Esophagus muscularis mucosa (tissue), 4 donors: ENCODE measurements at places on chromosomes 7 and 10. TPM values are rescaled to one million over a fixed set of nuclear protein-coding genes. Genes with fewer than 3 reads are reported as not detected.

The CCDC172 gene
- not detected for total RNA-seq

The NXPH1 gene
- total RNA-seq, result not detected

The SPAM1 gene
- total RNA-seq, result not detected

GRCh38 chr7:36884910-36885309 is 160.6 kb upstream of the AOAH start:
- DNase-seq, result no peak

- DNase-seq, result no peak
These were observed 6.3 kb upstream of the LIPF start for GRCh38 chr10:88657901-88658300.

GRCh38 chr10:89164920-89165319 is 42.2 kb downstream of the CH25H start:
- DNase-seq, result no peak

DNA sequence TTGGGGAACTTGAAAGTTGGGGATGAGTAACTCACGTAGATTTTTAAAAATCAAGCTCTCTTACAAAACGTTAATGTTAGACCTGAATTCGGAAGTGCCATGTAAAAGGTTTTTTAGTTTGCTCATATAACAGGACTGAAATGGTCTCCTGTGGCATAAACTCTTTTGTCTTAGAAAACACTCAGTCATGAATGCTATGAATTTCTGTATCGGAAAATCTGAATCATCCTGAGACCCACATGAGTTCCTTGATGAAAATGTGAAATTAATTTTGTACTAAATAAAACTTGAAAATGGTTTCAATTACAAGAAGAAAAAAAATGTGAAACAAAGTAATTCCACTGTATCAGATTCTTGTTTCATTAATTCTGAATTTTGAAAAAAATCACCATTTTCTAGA is 134.8 kb upstream of the BMPER start:
- no peak for DNase-seq

DNA sequence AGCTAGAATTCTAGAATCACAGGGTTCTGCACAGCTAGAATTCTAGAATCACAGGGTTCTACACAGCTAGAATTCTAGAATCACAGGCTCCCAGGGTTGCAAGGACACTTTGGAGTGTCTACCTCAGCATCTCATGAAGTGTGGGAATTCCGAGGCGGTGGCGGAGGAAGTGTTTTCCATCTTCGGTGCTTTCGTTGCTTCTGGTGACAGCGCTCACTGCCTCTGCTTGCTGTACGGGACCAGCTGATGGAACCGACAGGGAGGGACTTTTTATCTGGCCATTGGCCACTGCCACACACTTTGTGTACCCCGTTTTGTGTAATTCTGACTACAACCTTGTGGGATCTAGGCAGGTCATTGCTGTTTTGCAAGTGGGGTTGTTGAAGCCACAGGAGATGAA is 29.5 kb downstream of the LHPP start:
- no peak for DNase-seq

- no peak for DNase-seq
These were observed 10.2 kb downstream of the HIPK2 start for GRCh38 chr7:139767561-139767982.

GRCh38 chr7:77383333-77383740 is 32.8 kb downstream of the GSAP start:
- no peak for DNase-seq

DNA sequence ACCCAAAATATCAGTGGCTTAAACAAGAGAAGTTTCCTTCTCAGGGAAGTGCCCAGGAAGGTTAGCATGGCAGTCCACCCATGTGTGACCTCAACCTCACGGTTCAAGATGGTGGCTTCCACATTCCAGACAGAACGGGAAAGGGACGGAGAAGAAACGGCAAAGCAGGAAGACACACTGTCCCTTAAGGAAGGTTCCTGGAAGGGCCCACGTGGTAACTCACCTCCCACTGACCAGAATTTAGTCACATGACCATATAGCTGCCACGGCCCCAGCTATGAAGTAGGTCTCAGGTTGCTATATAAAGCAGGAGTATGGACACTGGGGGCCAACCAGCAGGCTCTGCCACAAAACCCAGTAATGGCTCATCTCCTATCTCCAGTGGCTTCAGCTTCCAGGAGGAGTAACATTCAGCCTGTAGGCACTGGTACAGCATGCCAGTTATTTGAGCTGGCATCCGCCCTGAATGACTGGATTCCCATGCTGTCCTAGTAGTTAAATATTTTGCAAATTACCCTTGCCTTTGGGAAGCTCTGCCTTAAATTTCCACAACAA is 278.5 kb upstream of the KLF14 start:
- no peak for DNase-seq

GRCh38 chr10:68492118-68492517 is 20.3 kb upstream of the DNA2 start:
- no peak for DNase-seq

- no peak for DNase-seq
These were observed 55.7 kb downstream of the ADAM12 start for GRCh38 chr10:126332576-126332975.
